ENCODE measurements at places on chromosomes 6 and 20.
A peak's percentile ranks its signal among the peaks of the same experiment; 100 is the strongest.

GRCh38 chr20:5393218-5393870 is 76.6 kb upstream of the PROKR2 start:
- H3K27ac ChIP-seq: no peak overlapping the region
- DNase-seq: no peak
- no peaks in the 10 kb centered on the region for H3K4me1 ChIP-seq

DNA sequence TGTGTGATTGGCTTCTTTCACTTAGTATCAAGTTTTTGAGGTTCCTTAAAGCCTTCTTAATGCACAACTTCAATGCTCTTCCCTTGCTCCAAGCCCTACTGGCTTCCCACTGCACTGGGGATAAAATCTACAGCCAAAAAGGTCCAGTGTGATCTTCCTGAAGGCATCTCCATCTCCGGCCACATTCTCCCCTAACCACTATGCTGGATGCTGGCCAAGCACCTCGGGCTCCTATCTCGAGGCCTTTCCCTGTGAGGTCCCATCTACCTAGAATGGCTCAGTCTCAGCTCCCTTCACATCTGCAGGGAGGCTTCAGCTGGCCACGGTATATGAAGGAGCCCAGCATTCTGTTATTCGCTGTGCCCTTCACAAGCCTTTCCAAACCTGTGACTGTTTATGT is 48.1 kb downstream of the CNKSR3 start:
- DNase-seq: no peak
- H3K4me3 ChIP-seq: no peak overlapping the region

GRCh38 chr6:53822401-53823125 is 27.8 kb downstream of the LRRC1 start:
- H3K27me3 ChIP-seq: no peaks in the 10 kb centered on the region
- H3K36me3 ChIP-seq: no peaks in the 10 kb centered on the region
- no peaks in the 10 kb centered on the region for H3K4me1 ChIP-seq
- no peak overlapping the region for H3K4me3 ChIP-seq
- no peak for DNase-seq

DNA sequence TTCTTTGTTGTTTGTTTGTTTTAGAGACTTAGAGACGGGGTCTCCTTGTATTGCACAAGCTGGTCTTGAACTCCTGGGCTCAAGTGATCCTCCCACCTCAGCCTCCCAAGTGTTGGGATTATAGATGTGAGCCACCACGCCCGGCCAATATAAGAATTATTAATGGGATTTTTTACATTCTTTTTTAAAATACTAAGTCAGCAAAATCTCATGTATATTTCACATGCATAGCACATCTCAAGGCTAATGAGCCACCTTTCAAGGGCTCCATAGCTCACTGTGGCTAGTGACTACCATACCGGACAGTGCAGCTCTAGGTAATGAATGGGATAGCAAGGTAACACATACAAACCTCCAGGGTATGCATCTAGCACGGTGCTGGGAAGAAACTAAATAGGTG is 361.4 kb downstream of the SAMD5 start:
- no peaks in the 10 kb centered on the region for H3K4me1 ChIP-seq
- DNase-seq: no peak
- H3K36me3 ChIP-seq: no peaks in the 10 kb centered on the region
- H3K27ac ChIP-seq: no peak overlapping the region
- H3K27me3 ChIP-seq: no peaks in the 10 kb centered on the region

GRCh38 chr6:391559-392440 is at the start of gene IRF4:
TSS of gene IRF4 (plus strand) at chr6:391752. CDS start at chr6:393153, 1,401 bp downstream.
- peak within 1 kb of the TSS; percentile 63 for H3K4me3 ChIP-seq
- no peaks in the 10 kb centered on the region for H3K27me3 ChIP-seq
- no peaks in the 10 kb centered on the region for H3K36me3 ChIP-seq
- DNase-seq: peak; percentile 19
- H3K4me1 ChIP-seq: peaks cover 36% of the 10 kb centered on the region
- H3K27ac ChIP-seq: peak within 1 kb of the TSS; percentile 32

DNA sequence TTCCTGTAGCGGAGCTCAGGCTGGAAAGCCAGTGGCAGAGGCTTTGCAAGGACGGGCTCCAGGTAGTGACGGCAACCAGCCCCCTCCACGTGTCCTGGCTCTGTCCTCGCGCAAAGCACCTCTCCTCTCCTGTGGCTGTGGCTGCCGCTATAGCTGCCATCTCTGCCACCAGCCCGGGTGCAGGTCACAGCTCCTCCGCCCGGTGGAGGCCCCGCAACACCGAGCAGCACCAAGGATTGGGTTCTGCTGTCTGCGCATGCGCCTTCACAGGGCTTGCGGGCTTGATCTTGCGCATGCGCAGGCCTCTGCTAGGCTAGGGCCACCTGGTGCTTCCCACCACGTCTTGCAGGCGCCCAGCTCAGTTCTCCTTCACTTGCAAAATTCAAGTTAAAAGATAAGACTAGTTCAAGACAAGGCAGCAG is 625.4 kb downstream of the QKI start:
- peak; percentile 53 for DNase-seq
- H3K4me3 ChIP-seq: no peak overlapping the region
- H3K4me1 ChIP-seq: no peaks in the 10 kb centered on the region
- H3K27ac ChIP-seq: no peak overlapping the region

GRCh38 chr20:21262812-21263211 is 40.3 kb upstream of the XRN2 start:
- H3K36me3 ChIP-seq: no peaks in the 10 kb centered on the region
- no peak overlapping the region for H3K27ac ChIP-seq
- no peaks in the 10 kb centered on the region for H3K4me1 ChIP-seq
- H3K27me3 ChIP-seq: no peaks in the 10 kb centered on the region

DNA sequence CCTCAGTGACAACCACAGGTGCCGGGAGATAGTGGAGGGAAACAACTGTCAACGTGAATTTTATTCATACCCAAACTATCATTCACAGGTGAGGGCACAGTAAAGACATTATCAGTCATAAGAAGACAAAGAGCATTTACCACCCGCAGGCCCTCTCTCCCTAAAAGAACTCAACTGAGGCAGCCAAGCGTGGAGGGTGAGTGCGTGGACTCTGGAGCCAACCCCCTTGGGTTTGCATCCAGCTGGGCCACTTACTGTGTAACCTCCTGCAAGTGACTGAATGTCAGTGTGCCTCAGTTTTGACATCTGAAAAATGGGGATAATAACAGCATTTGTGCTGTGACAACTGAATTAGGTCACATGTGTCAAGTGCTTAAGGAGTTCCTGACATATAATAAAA is 70.6 kb upstream of the KCNK16 start:
- no peaks in the 10 kb centered on the region for H3K27me3 ChIP-seq
- H3K4me3 ChIP-seq: no peak overlapping the region
- no peak overlapping the region for H3K27ac ChIP-seq
- no peaks in the 10 kb centered on the region for H3K4me1 ChIP-seq
- H3K36me3 ChIP-seq: no peaks in the 10 kb centered on the region

- no peak for DNase-seq
- H3K36me3 ChIP-seq: no peaks in the 10 kb centered on the region
- no peak overlapping the region for H3K27ac ChIP-seq
- H3K4me1 ChIP-seq: peaks cover 7% of the 10 kb centered on the region
- H3K27me3 ChIP-seq: no peaks in the 10 kb centered on the region
- H3K4me3 ChIP-seq: no peak overlapping the region
These were observed 802 bp upstream of the FERMT1 start for GRCh38 chr20:6123649-6124014.

- H3K27ac ChIP-seq: no peak overlapping the region
- H3K27me3 ChIP-seq: no peaks in the 10 kb centered on the region
- no peaks in the 10 kb centered on the region for H3K36me3 ChIP-seq
- DNase-seq: no peak
These were observed 331.9 kb downstream of the HTR1B start for GRCh38 chr6:77131426-77131825.
